ENCODE measurements at places on chromosomes 2 and 18. TPM values are rescaled to one million over a fixed set of nuclear protein-coding genes. Genes with fewer than 3 reads are reported as not detected.
A peak's percentile ranks its signal among the peaks of the same experiment; 100 is the strongest.

DNA sequence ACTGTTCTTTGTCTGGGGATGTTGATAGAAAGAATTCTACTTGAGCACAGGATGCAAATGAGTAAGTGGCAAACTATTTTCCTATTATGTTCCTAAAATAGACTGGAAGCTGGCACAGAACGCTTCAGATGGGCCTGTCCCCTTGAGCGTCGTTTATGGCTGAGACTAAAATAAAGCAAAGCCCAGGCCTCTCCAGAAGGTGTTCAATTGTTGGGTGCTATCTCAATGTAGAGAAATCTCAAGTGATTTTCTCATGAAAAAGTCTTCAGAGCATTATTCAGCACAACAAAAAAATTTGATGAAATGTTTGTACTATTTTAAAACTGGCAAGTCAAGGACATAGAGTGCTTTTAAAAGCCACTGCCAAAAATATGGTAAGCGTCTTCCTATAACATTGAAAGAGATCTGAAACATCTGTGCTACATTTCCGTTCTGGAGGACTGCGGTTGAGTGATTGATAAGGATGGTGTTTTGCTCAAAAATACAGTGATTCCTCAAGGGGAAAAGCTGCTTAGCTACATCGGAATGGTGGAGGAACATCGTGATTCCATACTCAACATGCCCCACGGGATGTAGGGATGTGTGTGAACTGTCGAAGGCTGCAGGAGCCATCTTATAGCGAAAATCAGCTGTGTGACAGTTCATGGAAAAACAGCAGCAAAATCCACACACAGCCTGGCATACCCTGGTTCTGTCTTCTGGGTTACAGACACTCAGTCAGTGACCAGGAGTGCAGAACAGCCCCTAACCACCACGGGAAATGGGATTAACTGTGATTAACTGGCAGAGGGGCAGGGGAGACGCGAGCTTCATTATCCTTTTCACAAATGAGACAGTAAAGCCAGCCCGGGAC is 10.4 kb upstream of the LRRFIP1 start:
- no peak for DNase-seq

GRCh38 chr2:191217580-191217979 is 27.6 kb upstream of the MYO1B start:
- no peak for DNase-seq

DNA sequence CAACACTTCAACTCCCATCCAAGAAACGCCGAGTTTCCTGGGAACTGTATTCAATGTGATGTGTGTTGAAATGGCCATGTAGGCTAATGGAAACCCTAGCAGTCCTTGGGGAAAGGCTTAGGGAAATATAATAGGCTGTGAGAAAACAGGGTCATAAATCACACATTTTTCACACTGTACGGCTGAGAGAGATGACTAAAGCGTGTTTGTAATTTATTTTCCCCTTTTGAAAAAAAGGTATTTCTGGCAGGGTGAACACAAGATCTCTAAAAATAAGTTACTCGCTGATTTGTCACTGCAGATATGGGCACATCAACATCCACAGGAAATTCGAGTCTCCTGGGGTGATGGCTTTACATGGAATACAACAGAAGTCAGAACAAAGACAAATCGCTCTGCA is 109.6 kb upstream of the ST6GAL2 start:
- no peak for DNase-seq

DNA sequence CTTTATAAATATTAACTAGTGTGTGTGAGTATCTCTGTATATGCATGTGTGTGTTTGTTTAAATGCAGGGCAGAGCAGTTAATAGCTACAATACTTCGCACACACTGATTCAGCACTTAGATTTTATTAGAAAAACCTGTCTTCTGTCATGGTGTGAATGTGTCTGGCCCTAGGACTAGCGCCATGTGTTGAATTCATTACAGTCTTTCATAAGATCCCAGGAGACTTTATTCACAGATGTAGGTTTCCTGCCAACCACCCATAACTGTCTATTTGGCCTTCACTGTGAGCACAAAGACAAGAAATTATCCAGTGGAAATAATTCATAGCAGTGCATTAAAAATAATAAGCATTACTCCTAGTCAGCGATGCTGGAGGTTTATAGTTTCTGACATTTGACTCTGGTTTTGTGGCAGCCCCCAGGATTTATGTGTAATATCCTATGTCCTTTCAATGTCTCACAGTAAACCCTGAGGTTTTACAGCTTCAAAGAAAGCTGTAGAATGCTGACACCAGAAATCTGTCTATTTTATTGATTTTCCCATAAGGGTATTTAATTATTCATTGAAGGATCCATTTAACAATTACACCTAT is 93.9 kb downstream of the ZNF804A start:
- DNase-seq, result no peak

DNA sequence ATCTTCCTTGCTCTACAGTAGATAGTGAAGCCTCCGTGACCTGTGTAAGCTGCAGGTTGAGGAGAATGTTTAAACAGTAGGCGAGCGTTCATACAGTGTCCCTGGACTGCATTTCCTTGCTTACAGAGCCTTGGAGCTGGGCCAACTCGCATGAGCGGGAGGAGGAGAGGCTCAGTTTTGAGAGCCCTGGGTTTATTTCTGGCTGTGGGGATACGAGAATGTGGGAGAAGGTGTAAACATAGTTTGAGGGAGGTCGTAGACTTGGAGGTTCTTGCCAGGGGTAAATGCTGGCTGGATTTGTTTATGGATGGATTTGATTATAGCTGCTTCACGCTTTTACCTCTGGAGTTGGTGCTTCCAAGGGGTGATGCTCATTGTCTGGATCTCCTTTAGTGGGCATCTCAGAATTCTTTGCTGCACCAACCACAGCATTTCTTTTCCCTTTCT is 20.8 kb downstream of the CRIM1 start:
- peak; percentile 89 for DNase-seq

GRCh38 chr2:88398180-88398579 is 54.3 kb downstream of the FOXI3 start:
- no peak for DNase-seq

- no peak for DNase-seq
Observed at GRCh38 chr2:174218773-174219172, 29.6 kb downstream of the OLA1 start.

- no peak for DNase-seq
Observed at GRCh38 chr2:10075571-10076209, 4.5 kb downstream of the CYS1 start.

- DNase-seq, result no peak
Observed at GRCh38 chr18:24840051-24840450, 379.6 kb downstream of the HRH4 start.

DNA sequence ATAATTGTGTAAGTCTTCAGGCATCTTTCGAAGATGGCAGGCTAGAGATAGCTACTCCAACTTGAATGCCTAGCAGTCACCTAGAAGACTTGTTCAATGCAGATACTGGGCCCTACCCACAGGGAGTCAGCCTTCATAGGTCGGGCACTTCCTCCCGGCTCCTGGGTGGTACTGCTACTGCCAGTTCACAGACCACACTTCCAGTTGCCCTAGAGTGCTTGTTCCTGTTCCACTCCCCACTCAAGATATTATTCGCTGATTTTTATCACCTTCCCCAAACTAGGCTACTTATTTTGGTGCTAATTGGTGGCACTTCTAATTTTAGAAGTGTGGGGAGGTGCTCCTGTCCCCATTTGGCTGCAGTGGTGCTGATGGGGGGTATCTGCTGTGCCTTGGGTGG is 34.2 kb downstream of the INPP4A start:
- no peak for DNase-seq

GRCh38 chr2:241885291-241885945 is 15.9 kb downstream of the RTP5 start:
- no peak for DNase-seq

DNA sequence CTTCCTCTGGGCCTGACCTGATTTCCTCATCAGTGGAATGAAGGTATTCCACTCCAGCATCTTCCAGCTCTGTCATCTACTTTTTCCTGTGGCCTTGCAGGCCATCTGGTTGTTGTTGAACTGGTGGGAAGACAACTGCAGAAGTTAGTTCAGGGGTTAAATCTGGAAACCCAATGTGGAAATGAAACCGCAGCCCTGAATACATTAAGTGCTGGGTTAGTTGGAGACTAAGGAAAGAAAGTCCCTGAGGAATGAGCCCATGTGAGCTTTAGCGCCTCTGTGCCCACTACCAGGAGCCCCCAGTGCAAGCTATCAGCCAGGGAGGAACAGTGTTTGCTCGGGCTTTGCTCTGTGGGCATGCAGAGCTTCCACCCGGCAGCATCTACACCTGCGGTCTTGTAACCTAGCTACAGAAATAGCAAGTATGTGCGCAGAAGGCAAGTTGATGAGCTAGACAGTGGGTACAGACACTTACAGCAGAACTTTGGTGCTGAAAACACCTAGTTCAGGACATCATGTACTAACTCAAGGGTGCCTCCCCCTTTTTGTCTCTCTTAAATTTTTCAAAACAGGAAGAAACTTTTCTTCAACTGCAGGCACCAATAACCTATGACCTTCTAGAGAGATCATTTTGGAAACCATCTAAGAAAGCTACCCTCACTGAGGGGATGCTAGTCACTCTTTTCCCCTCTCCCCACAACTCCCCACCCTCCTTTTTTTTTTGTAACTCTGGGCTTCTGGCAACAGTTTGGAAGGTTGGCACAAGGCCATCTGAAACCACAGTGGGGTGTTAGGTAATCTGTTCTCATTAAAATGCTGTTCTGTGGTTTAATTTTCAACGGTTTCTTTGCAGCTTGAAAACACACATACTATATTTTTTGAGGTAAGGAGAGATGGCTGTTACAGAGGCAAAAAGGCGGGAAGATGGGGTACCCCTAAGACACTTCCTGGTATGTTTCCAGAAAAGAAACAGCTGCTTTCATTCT is 18.3 kb upstream of the CXCR4 start:
- DNase-seq, result no peak

GRCh38 chr2:9045595-9045994 is 42.1 kb upstream of the MBOAT2 start:
- DNase-seq, result no peak

DNA sequence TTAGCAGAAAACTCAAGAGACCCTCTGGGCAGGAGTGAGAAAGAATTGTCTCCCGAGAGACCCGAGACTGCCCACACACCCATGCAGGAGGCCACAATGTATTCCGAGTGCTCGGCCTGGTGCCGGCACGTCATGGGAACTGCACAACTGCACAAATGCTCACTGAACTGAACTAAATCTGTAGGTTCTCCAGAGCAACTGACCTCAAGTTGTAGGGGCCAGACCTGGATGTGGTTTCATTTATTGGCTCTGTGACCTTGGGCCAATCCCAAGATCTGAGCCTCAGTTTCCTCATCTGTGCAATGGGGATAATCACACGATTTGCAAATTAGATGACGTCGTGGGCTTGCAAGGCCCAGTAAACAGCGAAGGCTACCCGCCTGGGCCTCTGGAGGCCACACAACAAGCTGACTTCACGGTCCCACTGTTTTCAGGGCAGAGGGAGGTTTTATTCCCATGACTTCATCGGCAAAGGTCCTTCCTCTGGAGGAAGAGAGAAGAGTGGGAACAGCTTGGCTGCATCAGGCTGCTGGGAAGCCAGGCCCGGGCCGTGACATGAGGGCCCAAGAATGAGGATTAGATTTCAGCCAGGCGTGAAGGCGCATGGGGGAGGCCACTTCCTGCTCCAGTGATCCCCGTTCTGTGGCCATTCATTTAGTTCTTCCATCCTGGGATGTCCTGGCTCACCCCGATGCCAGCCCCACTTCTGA is 3.6 kb upstream of the ERFE start:
- peak; percentile 53 for DNase-seq

DNA sequence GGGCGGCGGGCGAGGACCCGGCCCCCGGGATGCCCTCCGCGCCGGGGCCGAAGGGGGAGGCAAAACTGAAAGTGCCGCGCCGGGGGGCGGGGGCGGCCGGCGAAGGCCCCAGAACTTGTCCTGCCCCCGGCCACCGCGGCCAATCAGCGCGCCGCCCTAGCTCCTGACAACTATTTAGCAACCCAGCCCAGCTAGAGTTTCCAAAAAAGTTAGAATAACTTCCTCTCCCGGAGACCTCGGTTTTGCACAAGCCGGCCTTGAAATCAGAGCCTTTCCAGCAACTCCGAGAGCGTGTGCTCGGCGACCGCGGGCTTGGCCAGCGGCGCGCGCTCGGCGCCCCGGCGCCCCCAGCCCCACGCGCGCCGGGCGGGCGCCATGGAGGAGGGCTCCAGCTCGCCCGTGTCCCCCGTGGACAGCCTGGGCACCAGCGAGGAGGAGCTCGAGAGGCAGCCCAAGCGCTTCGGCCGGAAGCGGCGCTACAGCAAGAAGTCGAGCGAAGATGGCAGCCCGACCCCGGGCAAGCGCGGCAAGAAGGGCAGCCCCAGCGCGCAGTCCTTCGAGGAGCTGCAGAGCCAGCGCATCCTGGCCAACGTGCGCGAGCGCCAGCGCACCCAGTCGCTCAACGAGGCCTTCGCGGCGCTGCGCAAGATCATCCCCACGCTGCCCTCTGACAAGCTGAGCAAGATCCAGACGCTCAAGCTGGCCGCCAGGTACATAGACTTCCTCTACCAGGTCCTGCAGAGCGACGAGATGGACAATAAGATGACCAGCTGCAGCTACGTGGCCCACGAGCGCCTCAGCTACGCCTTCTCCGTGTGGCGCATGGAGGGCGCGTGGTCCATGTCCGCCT is at the start of gene TWIST2:
Gene TWIST2 (plus strand): TSS at position 245 of the 850 bp plus-strand sequence. CDS start 131 bp downstream, at position 376.
- peak; percentile 66 for DNase-seq

- no peak for DNase-seq
Observed at GRCh38 chr2:174027956-174028355, 62.8 kb upstream of the SP3 start.

DNA sequence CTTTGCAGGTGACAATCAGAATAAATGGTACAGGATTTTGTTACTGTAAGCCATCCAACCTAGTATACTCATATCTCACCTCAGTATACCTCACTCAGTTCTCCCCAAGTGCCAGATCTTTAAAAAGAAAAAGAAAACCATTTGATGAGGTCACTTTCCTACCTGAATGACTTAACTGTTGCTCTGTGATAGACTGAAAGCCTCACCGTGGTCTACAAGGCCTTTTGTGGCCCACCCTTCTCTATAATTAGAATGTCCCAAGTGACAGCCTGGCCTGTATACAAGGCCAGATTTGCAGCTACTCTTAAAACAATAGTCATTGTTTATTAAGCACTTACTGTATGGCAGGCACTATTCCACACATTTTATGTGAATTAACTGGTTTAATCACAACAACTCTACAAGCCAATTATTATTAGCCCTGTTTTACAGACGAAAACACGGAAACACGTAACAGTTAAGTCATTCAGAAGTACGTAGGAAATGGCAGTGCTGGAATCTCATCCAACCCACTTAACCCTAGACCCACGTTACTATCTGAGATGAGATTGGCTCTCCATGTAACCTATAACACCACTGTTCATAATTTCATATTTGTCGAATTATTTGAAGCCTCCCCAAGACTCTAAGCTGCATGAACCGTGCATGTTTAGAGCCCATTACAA is 28.3 kb downstream of the PKP4 start:
- no peak for DNase-seq

GRCh38 chr2:72676341-72677025 is 149.3 kb downstream of the EXOC6B start:
- no peak for DNase-seq

- DNase-seq, result no peak
Observed at GRCh38 chr2:71778936-71779773, 325.8 kb downstream of the DYSF start.

The MC2R gene
- not detected for total RNA-seq

The ADGRF3 gene
- not detected for total RNA-seq

The GPR55 gene
- total RNA-seq, result 0.11 TPM

The TSHZ1 gene
- 19.8 TPM for total RNA-seq

The PLEK gene
- 32.3 TPM for total RNA-seq

The FAP gene
- 0.75 TPM for total RNA-seq

The CDH7 gene
- not detected for total RNA-seq

All from heart left ventricle (tissue), 16 donors.